Mucosa of descending colon (tissue), 3 donors: ENCODE measurements at places on chromosomes 5 and 9. TPM values are rescaled to one million over a fixed set of nuclear protein-coding genes. Genes with fewer than 3 reads are reported as not detected.

RXRA gene
- total RNA-seq, result 85.3 TPM

SELENOP gene
- 2,199 TPM for total RNA-seq

CER1 gene
- 0.25 TPM for total RNA-seq

NIM1K gene
- total RNA-seq, result 1.5 TPM

NMUR2 gene
- total RNA-seq, result not detected

CCDC192 gene
- not detected for total RNA-seq

CBY3 gene
- not detected for total RNA-seq

BAAT gene
- total RNA-seq, result 0.14 TPM

SPINK5 gene
- total RNA-seq, result 11.0 TPM

PIP5KL1 gene
- total RNA-seq, result 1.9 TPM

RNF183 gene
- total RNA-seq, result 0.35 TPM

GLRA1 gene
- not detected for total RNA-seq

DRD1 gene
- 0.09 TPM for total RNA-seq

SPATA9 gene
- 0.38 TPM for total RNA-seq

CDH9 gene
- total RNA-seq, result not detected

SPINK6 gene
- total RNA-seq, result 3.0 TPM

PCDHA1 gene
- total RNA-seq, result not detected

MAML1 gene
- 34.0 TPM for total RNA-seq

NAIP gene
- 17.3 TPM for total RNA-seq

ANXA1 gene
- 53.1 TPM for total RNA-seq

C9 gene
- 0.12 TPM for total RNA-seq

PIP5K1B gene
- total RNA-seq, result 73.3 TPM

TNFSF8 gene
- total RNA-seq, result 1.0 TPM

TBCA gene
- 79.7 TPM for total RNA-seq

TTC23L gene
- total RNA-seq, result 0.43 TPM

LTC4S gene
- total RNA-seq, result 10.4 TPM

TMEM174 gene
- total RNA-seq, result not detected

TLX3 gene
- not detected for total RNA-seq

GPR151 gene
- not detected for total RNA-seq

WHRN gene
- 19.1 TPM for total RNA-seq

CFAP77 gene
- not detected for total RNA-seq

NUDT12 gene
- total RNA-seq, result 13.7 TPM

CIZ1 gene
- 176 TPM for total RNA-seq
